ENCODE measurements at places on chromosomes 3 and 15. TPM values are rescaled to one million over a fixed set of nuclear protein-coding genes. Genes with fewer than 3 reads are reported as not detected.

DNA sequence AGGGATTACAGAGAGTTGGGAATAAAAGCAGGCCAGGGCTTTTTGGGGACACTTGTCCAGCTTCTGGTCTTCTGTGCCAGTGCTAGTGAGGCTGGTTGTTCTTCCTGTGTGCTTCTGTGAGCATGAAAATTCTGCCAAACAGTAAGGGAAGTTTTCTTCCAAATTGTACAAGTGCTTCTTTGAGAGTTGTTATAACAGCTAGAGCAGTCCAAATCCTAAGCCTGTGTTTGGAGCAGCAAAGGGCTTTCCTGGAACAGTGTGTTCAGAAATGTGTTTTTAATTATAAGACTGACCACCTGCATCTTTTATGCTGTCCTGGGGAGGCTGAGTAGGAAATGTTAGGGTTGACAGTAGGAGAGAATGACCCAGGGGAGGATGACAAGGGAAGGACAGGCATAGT, 223.0 kb upstream of the P2RY1 start:
- DNase-seq = no peak

- no peak for DNase-seq
Observed at GRCh38 chr15:98169551-98169950, 209.0 kb downstream of the ARRDC4 start.

GRCh38 chr3:46407970-46408369, 911 bp downstream of the CCRL2 start:
- DNase-seq = no peak

- no peak for DNase-seq
Observed at GRCh38 chr3:18531662-18532061, 106.5 kb upstream of the SATB1 start.

The GPR15 gene
- total RNA-seq = 1.1 TPM

DNA sequence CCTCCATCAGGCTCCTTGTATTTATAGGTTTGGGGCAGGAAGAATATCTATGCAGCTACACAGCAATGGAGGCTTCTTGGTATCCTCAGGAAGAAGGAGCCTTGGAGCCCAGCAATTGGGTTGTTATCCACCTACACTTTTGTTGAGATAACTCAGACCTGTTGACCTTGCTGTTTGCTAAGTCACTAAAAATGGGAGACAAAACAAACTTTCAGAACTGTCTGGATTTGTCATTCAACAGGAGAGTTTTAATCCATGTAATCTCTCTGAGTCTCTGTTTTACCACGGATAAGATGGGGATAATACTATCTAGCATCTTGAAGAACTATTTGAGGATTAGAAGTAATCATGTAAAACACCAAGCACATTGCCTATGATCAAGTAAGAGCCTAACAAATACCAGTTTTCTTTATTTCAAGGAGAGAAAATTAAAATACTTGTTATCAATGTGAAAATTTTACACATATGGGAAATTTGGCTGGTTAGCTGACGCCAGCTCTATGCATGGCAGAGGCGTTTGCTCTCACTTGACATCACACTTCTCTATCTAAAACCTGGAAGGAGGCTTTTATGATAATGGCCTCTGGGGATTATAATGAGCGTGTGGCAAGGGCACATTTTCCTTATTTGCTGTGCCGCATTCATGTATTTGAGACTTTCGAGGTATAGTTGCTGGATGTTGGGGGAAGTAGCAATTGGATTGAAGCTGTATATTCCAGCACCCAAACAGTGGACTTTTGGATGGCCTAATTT, 215.6 kb downstream of the PDCD6IP start:
- DNase-seq = no peak

The PLSCR2 gene
- total RNA-seq = not detected

- DNase-seq = no peak
Observed at GRCh38 chr3:158093526-158093925, 12.7 kb downstream of the SHOX2 start.

All from HCT116 (cell line).